Left kidney (tissue), 8 donors: ENCODE measurements at places on chromosomes 16 and 17.

GRCh38 chr17:55336426-55336825, 71.7 kb downstream of the HLF start:
- DNase-seq = no peak

GRCh38 chr16:19588661-19589060, 33.2 kb downstream of the VPS35L start:
- DNase-seq = no peak

DNA sequence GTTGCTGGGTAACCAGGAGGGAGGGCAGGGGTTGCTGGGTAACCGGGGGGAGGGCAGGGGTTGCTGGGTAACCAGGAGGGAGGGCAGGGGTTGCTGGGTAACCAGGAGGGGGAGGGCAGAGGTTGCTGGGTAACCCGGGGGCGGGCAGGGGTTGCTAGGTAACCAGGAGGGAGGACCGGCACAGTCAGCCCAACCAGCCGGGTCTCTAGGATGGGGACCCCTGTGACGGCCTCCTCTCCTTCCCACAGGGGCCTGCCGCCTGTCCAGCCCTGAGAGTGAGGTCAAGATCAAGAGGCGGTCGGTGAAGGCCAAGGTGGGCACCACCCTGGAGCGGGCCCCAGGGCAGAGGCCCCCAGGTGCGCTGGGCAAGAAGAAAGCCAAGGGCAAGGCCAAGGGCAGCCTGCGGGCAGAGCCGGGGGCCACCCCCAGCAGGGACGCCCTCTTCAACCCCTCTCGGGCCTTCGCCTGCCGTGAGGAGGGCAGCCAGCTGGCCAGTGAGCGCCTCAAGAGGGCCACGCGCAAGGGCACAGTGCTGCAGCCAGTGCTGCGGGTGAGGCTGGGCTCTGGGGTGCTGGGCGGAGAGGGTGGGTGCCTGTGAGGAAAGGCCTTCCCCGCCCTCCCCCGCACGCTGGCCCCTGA, 54.6 kb downstream of the ACTG1 start:
- no peak for DNase-seq

DNA sequence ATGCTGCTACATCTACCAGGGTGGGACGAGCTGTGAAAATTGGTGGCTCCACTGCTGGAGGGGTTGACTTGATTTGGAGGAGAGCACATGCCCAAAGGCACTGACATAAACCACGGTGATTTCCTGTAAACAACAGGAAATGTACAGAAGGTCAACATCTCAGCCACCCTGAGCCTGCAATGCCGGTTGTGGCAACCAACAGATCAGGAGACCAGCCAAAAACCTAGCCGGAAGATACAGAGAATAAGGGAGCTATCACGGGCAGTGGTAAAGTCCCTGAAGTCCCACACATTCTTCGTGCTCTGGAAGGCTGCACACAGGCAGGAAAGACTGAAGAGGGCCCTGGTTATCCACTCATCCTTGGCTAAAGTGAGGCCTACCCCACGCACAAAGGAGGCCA, 56.2 kb downstream of the ADCY9 start:
- no peak for DNase-seq

DNA sequence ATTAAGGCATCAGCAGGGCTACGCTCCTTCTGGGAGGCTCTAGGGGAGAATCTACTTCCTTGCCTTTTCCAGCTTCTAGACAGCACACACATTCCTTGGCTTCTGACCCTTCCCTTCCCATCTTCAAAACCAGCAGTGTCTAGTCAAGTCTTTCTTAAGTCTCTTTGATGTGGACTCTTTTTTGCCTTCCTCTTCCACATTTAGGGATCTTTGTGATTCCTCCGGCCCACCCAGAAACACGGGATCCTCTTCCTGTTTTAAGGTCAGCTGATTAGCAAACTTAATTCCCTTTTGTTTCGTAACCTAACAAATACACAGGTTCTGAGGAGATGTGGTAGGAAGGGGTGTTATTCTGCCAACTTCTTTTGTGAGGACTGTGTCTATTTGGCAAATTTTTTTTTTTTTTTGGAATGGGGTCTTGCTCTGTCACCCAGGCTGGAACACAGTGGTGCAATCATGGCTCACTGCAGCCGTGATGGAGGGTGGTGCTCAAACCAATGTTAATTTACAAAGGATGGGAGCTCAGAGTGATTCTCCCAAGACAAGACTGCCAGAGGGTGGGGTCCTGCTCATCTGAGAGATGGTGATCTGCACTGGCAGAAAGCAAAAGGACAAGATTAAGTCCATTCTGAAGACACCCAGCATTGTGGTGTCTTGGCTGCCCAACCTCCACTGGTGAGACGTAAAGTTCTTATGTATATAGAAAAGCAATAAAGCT, 14.7 kb downstream of the KNOP1 start:
- no peak for DNase-seq

GRCh38 chr17:30347488-30347887, 13.6 kb upstream of the TMIGD1 start:
- no peak for DNase-seq

GRCh38 chr16:28935924-28936783, 4.4 kb downstream of the CD19 start:
- DNase-seq = no peak

- no peak for DNase-seq
Observed at GRCh38 chr16:48157794-48158193, 2.0 kb upstream of the ABCC12 start.
